ENCODE measurements at places on chromosomes 1 and 21.

- DNase-seq = peak; percentile 54
These were observed 78.3 kb downstream of the VWA5B1 start for GRCh38 chr1:20368866-20369470.

GRCh38 chr1:176617881-176618280 lies 154.9 kb downstream of the PAPPA2 start:
- no peak for DNase-seq

- no peak for DNase-seq
These were observed 11.9 kb upstream of the EDN2 start for GRCh38 chr1:41496080-41497055.

- DNase-seq = no peak
These were observed 109.2 kb downstream of the DHRS3 start for GRCh38 chr1:12508849-12509248.

- no peak for DNase-seq
These were observed 55.9 kb downstream of the DISP3 start for GRCh38 chr1:11534846-11535245.

- DNase-seq = no peak
These were observed 72.9 kb upstream of the SELENON start for GRCh38 chr1:25727088-25727487.

DNA sequence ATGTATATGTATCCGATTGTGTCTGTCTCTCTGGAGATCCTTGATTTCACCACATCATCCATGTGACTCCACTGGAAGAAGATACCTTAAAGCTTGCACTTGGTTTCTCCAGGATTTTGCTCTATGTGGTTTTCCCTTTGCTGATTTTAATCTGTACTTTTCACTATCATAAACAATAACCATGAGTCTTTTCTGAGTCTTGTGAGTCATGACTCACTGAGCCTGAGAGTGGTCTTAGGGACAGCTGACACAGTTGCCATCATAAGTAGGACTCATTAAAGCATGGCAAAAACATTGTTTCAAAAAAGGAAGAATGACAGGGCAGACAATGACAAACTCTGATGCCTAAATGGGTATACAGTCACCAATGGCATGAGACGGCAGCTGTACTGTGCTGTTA lies 226.2 kb downstream of the AKT3 start:
- no peak for DNase-seq

GRCh38 chr1:1972976-1973715 lies 30.4 kb downstream of the CFAP74 start:
- DNase-seq = no peak

DNA sequence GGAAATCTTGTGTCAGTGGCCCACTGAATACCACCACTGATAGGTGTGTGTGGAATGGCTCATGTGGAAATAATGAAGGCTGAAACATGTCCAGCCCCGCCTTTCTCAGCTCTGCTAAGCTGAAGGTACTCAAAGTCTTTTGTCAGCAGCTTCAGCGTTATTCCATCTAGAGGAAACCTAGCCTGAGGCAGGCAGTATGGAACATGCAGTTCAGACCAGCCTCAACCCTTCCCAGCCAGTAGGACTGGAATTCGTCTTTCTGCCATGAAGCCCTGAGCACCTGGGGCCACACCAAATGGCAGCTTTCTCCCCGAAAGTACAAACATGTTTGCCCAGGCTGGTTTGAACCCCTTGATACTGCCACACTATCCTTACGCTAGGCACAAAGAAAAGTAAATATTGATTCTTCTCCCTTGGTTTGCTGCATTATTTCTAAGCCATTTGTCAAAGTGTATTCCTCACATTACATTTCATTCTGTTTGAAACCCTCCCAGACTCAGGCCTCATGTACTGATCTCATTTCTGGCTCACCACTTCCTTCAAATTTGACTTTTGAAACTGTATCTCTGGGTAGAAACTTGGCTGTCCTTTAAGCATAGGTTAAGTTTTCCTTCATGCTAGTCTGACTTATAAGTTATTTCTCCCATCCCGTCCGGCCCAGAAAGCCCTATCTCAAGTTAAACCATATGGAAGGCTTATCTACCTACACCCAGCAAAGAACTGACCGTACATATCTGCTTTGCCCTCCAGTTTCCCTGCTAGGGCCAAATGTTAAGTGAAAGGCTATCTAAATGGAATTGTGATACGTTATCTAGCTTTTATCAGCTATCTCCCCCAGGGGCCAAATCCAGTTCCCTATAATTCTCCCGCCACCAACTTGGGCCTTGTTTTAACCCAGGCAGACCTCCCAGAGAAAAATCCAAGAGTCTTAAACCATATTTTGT lies 45.7 kb upstream of the HOOK1 start:
- no peak for DNase-seq

DNA sequence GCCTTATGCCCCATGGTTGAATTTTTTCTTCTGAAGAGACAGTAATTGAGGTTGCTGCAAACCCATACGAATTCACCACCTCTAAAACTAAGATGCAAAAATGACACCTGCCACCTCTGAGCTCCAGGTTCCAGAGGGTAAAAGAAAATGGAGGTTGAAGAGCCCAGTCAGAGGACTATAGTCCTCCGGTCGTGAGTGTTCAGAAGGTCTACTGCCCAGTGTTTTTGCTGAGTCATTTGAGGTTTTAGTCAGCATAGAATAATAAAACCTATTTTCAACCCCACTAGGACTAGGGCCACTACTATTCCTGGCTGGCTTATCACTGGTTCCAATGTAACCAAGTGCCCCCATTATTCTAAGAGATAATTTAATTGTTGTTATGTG lies 12.9 kb upstream of the SLAMF7 start:
- no peak for DNase-seq

DNA sequence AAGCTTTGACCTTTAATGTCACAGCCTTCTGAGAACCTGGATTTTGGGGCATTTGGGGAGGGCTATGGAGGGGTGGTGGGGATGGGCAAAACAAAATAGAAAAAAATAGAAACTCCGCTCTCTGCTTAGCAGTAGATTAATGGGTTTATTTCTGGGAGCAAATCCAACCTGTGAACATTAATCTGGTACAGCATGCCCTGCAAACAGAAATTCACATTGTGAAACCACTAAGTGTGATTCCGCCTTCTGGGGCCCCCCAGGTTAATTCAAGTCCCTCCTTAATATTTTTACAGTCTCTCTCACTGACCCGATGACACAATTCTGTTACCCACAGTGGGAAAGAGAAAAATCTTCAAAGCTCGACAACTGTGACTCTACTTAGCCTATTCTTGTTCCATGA lies 76.4 kb downstream of the TIAM1 start:
- DNase-seq = no peak

DNA sequence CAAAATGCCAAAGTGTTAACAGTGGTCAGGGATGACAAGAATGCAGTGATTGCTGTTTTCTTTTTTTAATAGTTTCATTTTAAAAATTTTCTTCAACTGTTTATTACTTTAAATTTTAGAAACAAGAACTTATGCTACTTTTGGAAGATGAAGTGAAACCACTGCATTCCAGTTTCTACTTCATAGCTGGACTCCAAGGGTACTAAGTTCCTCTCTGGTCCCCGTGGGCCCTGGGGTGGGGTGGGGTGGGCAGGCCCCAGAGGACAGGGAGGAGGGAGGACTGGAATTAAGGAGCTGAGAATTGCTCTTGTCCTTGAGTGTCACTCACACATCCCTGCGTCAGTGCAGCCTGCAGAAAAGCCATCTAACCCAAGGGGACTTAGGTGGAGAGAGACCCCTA lies 97.3 kb downstream of the RAVER2 start:
- no peak for DNase-seq

DNA sequence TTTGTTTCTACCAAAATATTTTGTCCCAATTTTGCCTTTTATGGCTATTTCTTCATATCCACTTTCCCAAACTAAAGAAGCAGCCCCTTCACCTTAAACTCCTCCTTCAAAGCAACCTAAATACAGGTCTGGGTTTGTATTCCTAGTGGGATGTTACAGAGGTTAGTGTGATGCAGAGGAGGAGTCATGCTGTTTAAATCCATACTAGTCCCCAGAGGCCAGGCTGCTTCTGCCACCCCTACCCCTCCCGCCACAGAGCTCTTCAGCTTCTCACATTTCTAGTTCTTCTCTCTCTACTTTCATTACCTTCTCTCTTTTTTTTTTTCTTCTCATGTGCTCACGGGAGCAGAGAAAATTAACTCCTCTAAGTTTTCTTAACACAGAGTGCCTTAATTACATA lies 29.3 kb downstream of the SELL start:
- no peak for DNase-seq

DNA sequence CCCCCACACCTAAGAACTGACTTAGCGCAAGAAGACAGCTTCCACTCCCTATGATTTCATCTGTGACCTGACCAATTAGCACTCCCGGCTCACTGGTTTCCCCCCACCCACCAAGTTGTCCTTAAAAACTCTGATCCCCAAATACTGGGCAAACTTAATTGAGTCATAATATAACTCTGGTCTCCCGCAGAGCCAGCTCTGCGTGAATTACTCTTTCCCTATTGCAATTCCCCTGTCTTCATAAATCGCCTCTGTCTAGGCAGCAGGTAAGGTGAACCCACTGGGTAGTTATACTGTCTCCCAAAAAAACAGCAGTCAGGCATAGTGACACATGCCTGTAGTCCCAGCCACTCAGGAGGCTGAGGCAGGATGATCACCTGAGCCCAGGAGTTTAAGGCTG lies 36.9 kb downstream of the ZBTB8OS start:
- DNase-seq = no peak

DNA sequence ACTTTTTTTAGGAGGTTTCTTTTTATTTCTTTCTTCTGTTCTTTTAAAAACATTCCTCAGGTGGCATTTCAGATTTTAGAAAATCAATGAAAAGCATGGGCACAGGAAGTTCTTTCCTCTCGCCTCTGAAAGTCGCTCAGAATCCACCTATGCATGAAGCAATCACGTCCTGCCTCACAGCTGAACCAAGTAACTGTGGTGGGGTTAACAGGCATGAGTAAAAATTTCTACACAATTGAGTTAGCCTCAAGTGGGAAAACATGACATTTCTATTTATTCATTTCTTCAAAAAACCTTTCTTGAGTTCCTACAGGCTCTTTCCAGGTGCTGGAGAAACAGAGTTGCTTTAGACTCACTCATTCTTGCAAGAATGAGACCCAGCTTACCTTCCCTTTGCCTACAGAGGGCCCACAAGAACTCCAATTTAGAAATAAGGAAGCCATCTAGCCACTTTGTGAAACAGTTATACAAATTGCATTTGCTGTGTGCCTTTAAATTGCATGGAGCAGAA lies 508.9 kb upstream of the PKN2 start:
- DNase-seq = no peak

- DNase-seq = no peak
These were observed 88.4 kb downstream of the LRRC8C start for GRCh38 chr1:89721351-89721750.

GRCh38 chr21:38376235-38376634 lies 119.4 kb downstream of the KCNJ15 start:
- DNase-seq = no peak
